COLO829 (cell line): ENCODE measurements at places on chromosomes 13 and 19.

- DNase-seq: no peak
These were observed 36.8 kb upstream of the GAS6 start for GRCh38 chr13:113900646-113901045.

DNA sequence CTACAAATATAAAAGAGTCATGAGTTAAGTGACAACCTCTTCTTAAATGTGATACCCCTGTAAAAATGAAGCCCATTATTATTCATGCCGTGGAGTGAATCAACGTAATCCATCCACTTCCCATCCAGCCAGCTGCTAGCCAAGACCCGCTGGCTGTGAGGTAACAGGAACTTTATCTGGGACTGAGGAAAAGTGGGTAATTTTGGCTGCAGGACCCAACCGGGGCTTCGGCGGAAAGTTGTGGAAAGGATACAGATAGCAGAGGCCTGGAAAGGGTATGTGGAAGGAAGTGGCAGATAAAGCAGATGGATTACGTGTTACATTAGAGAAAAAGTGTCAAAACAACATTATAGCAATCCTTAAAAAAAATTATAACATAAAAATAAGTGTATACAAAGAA, 48.3 kb downstream of the SLC7A1 start:
- DNase-seq: no peak

GRCh38 chr19:30887042-30887441, 462.2 kb downstream of the TSHZ3 start:
- no peak for DNase-seq

DNA sequence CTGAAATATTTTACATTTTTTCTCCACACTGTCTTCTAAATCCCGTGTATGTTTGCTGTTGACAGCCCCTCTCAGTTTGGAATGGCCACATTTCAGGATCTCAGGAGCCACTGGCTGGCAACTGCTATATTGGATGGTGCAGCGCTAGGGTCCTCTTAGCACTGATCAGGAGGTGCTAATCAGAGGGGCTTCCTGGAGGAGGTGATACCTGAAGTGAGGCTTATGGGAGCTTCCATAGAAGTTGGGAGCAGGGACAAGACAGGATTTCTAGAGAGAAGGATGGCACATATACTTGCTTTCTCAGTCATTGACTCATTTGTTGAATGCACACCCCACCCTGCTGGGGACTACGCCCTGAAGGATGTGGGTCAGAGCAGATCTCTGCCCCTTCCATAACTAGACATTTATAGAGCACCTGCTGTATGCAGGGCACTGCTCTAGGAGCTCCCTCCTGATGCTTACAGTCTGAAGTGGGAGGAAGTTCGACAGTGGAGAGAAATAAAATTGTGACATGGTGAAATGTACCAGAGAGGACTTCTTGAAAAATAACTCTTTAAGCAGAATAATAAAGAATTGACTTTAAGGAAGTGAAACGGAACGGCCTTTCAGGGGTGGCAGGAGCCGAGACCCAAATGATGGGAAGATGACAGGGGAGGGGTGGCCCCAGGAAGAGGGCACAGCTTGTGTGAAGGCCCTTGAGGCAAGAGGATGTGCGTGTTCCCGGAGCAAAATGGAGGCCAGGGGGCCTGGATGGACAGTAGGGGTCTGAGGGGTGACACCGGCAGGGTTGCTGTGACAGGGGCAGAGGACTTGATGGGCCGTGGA, 13.1 kb downstream of the AP2A1 start:
- DNase-seq: no peak

GRCh38 chr19:38389957-38390924, 1.7 kb downstream of the SPRED3 start:
- DNase-seq: no peak

- DNase-seq: no peak
These were observed 12.4 kb downstream of the EFNB2 start for GRCh38 chr13:106522898-106523525.

- no peak for DNase-seq
These were observed at the start of gene CD70 for GRCh38 chr19:6590827-6591319. Gene CD70, minus strand, starts transcription at chr19:6591150. Its CDS starts 148 bp downstream, at chr19:6591002.

GRCh38 chr19:55152017-55152416, 3.0 kb upstream of the TNNT1 start:
- DNase-seq: no peak

- no peak for DNase-seq
These were observed 30.6 kb downstream of the GSX1 start for GRCh38 chr13:27822873-27823311.

DNA sequence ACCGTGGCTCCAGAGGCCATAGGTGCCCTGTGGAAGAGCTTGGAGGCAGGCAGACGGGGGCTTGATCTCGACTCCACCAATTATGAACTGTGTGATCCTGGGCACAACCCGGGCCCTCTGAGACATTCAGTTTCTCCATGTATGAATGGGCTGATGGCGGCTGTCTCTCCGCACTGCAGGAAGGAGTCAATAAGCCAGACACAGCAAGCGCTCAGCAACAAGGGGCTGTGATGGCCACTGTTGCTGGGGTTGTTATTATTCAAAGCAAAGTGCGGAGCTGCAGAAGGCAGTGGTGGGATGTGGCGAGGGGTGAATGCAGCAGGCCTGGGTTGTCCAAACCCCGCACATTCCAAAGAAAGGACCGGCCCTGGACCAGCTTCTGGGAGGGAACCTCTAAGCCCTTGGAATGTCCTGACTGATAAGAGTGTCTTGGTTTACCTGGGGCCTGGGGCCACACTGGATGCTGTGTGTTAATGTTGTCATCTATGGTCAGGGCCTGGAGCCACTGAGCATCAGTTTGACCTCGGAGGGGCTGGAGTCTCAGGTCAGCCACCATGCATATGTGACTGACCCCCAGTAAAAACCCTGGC, 8.3 kb downstream of the TMEM143 start:
- no peak for DNase-seq

DNA sequence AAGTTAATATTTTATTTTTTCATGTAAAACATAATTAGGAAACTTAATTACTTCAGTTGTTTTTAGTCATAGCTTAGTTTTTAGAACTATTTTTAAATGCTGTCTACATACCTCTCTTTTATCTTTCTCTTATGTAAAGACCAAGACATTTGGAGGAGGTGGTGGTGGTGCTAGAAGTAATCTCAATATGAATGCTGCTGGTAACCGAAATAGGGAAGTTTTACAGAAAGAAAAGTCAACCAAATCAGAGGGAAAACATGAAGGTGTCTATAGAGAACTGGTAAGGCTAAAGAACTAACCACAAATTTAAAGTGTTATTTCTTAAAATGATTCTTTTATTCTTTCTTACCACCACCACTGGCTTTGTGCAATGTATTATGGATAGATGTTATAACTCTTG, 97.3 kb downstream of the TDRD3 start:
- DNase-seq: no peak

- no peak for DNase-seq
These were observed 42.6 kb downstream of the KLF2 start for GRCh38 chr19:16367261-16367683.
